ENCODE measurements at places on chromosomes 6 and 20.

GRCh38 chr20:1965520-1966351 is 28.1 kb downstream of the PDYN start:
- peak; percentile 70 for DNase-seq

GRCh38 chr6:129491436-129491835 is 218.5 kb downstream of the ARHGAP18 start:
- no peak for DNase-seq

GRCh38 chr6:95978230-95978629 is 37.5 kb upstream of the FUT9 start:
- DNase-seq = no peak

DNA sequence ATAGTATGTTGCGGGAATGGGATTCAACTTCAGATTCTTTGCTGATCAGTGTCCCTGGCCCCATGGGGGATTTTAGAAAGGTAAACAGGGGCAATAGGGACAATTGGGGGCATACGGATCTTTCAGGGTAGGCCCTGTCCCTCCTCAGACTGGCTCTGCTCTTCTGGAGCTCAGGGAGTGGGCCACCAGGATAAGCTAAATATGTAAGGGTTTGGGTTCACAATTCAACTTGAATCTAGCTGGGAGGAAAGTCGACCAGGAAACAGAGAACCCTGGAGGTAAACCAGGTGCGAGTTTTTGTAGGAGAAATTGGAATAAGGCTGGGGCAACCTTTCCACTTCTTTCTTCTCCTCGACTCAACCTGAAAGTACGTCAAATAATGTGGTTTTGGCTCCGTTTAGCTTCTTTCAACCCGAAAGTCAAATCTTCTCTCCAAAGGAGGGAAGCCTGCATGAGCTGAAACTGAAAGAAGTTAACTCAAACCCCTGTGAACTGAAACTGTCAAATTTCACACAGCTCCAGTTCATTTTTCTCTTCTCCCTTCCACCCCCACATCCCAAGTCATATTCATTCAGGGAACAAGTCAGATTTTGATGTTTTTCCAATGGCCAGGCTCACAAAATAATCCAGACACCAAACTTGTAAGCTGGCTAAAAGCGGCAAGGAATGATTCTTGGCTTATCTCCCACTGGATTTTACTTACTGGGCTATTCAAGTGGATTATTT is 278.2 kb downstream of the CLIC5 start:
- no peak for DNase-seq

DNA sequence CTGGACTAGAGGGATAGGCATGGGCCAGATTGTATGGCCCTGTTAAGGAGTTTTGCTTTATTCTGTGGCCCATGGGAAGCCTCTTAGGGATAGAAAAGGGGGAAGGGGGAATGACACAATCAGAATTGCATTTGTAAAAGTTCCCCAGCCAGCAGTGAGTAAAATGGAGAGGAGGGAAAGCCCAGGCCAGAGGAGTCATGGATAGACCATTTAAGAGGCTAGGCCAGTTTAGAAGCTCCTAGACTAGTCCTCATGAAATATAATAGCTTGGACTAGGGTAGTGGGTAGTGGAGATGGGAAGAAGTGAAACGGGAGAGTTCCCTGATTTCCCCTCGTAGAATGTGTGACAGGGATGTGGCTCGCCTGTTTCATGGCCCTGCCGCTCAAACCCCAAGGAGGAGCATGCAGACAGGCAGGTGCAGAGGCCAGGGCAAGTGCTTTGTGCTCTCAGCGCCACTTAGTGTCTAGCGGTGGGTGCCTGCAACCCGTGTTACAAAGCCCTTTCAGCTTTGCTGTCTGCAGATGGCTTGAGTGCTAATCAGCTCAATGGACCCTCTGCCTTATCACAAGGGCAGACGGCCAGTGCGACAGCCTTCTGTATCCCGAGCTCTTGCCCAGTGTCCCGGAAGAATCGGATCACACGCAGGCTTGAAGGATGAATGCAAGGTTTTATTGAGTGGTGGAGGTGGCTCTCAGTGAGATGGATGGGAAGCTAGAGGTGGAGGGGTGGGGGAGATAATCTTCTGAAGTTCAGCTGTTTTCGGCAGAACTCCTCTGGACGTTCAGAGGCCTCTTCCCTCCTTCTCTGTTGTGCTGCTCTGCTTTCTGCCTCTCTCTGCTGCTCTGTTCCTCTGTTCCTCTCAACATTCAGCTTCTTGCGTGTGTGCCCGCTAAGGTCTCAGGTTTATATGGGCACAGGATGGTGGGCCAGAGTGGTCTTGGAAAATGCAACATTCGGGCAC is 141.1 kb downstream of the CEP57L1 start:
- peak; percentile 73 for DNase-seq

GRCh38 chr6:107820338-107821261 is 3.5 kb downstream of the SCML4 start:
- peak; percentile 27 for DNase-seq

GRCh38 chr6:170035901-170036304 is 255.0 kb downstream of the DLL1 start:
- DNase-seq = no peak

- no peak for DNase-seq
These were observed 728 bp downstream of the FUT9 start for GRCh38 chr6:96016334-96017069.

Data from inflammatory macrophage treated with lipopolysaccharide for 1 hour (primary cell).